ENCODE measurements at places on chromosomes 3 and 15.

- no peak for DNase-seq
These were observed 111.9 kb downstream of the RAP2B start for GRCh38 chr3:153273767-153274435.

DNA sequence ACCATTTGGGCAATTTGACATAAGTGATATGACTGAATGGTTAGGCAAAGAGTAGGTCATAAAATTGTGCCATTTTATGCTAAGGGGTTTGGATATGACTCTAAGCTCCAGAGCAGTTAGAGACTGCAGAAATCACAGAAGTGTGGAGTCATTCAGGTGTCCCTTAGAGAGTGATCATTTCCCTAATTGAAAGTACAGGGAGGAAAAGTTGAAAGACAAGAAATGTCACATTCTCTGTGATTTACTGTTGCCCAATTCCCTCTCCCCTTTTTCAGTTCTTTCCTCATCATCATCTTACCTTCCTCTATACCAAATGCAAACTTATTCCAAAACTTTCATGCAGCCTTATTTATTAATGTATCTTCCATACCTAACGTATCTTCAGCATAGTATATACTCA lies 2.7 kb upstream of the GOLGB1 start:
- no peak for DNase-seq

DNA sequence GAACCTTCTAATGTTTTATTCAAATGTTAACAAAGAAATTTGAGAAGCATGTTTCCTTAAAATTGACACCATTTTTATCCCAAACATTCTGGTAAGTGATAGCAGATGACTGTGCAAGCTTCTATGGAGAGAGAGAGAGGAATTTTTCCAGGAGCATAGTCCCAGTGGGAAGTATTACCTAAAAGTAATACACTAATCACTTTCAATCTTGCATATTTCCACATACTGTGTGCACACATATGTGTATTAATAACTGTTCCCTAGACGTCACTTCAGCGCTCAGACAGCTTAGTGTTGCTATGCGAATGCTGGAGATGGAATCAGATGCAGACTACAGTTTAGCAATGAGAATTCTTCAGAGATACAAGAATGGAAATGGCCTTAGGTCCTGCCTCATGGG lies 424.3 kb upstream of the TPRG1 start:
- no peak for DNase-seq

DNA sequence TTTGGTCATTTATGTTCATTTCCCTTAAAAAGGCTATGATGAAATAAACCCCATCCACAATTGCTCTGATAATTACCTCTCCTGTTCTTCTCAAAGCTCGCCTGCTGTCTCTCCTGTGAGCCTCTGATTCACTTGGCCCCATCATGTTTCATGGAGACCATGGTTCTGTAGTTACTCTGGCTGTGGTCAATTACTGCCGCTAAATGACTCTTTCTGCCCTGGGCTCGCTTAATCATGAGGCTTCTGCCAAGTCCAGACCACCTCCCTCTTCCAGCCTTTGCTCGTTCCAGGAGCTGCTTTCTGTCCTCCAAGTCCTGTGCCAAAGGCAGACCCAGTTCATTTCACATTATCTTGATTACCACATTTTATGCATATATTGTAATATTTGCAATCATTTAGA lies 91.9 kb downstream of the THSD4 start:
- DNase-seq, result no peak

DNA sequence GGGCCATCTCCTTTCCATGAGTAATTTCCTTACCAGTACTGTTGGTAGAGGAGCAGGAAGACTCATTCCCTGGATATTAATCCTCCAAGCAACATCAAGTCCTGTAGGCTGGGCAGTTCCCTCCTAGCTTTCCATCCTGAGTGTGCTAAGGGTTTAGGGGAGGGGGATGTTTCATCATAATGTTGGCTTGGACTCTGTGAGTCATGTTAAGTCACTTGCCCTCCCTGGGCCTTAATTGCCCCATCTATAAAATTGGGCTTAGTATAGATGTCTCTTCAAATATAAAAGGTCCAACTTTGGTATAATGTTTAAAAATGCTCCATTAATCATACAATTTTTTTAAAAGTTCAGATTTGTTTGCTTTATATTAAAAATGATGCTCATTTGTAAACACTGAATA lies 52.7 kb downstream of the TLE3 start:
- no peak for DNase-seq

DNA sequence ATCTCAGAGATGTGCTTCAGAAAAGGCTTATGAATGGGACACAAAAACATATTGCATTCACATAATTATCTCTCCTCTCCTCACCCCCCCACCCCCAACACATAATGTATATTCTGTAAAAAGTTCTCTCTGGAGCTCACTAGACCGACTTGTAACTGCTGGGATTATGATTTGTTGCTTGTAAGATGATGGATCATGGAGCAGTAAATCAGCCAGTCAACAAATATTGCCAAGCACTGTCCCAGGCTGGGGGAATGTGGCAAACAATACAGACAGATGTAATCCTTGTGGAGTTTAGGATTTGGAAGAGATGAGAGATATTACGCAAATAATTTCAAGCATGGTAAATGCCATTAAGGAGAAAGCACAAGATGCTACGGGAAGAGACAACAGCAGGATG lies 114.8 kb downstream of the PEX5L start:
- DNase-seq, result no peak

DNA sequence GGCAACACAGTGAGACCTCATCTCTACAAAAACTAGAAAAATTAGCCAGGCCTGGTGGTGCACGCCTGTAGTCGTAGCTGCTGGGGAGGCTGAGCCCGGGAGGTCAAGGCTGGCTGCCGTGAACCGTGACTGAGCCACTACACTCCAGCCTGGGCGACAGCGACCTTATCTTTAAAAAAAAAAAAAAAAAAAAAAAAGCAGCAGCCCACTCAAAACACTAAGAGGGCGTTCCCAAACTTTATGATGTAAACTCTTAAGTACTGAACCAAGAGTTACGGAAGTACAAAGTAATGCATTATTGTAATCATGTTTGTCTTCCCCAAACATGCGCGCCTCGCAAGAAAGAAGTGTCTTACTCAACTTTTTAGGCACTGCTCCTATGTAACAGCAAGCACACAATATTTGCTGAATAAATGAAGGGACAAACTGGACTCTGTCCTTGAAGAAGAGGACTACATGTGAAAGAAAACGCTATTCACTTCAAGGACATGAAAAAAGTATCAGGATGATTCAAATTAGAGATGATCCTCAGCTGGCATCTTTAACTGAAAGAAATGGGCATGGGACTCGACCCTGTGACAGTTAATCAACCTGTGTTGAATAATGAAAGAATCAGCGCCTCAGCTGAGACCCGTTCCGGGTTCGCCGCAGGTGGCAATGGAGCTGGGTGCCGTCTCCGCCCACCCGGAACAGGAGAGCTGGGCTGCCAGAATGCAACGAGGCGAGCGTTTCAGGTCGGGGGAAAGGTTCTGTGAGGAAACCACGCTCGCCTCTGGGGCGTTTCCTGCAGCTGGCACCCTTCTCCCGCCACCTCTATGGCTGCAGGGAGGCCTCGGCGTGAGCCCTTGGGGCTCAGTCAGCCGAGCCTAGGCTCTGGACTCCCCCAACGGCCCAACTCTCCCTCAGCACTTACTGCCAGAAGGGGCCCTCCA lies 718 bp downstream of the SPG11 start:
- peak; percentile 67 for DNase-seq

- DNase-seq, result no peak
These were observed 653.6 kb downstream of the NSUN3 start for GRCh38 chr3:94716326-94717018.

- no peak for DNase-seq
These were observed 18.1 kb downstream of the RNF111 start for GRCh38 chr15:59005579-59005978.

GRCh38 chr3:22977650-22978289 lies 225.4 kb upstream of the UBE2E2 start:
- DNase-seq, result no peak

DNA sequence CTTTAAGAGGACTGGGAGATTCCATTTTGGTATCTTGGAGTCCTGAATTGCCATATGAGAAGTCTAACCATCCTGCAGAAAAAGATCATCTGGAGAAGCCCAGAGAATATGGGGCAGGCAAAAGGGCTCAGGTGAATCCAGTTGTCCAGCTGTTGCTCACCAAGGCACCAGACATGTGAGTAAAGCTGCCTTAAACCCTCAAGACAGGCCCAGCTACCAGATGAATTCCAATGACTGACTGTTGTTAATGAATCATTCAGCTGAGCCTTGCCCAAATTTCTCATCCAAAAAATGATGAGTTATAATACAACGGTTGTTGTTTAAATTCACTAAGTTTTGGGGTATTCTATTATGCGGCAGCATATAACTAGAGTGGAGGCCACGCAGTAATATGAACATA lies 22.0 kb upstream of the NANOGP8 start:
- DNase-seq, result no peak

DNA sequence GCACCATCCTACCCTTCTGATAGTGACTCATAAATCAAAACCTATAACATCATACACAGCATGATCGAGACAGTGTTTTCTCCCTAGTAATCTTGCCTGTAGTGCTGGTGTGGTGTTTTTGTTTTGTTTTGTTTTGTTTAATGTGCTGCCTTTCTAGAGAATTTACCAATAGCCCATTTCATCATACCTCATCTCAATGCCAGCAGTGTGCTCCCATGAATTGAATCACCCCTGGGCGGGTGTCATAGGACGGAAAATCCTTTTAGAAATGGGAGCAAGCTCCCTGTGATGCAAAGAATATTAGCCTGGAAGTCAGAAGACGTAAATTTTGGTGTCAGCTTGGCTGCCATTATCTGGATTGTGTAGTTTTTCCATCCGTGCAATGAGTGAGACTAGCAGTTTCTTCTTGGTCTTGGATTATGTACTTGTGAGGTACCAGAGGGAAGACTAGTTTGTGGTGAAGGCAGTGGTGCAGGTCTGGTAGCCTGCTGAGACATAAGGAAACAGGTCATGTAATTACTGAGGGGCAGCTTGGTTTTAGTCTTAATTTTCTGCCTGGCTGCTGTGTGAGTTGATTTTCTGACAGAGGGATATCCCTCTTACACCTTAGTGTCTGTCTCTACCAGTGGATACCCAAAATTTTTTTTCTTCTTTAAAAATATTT lies 29.9 kb downstream of the IGSF10 start:
- no peak for DNase-seq

- no peak for DNase-seq
These were observed 616.4 kb upstream of the CBLB start for GRCh38 chr3:106485217-106485616.

- no peak for DNase-seq
These were observed at the start of gene C3orf70 for GRCh38 chr3:185152410-185153170. TSS of gene C3orf70 (minus strand) at chr3:185153060. CDS start at chr3:185152823, 237 bp downstream.

DNA sequence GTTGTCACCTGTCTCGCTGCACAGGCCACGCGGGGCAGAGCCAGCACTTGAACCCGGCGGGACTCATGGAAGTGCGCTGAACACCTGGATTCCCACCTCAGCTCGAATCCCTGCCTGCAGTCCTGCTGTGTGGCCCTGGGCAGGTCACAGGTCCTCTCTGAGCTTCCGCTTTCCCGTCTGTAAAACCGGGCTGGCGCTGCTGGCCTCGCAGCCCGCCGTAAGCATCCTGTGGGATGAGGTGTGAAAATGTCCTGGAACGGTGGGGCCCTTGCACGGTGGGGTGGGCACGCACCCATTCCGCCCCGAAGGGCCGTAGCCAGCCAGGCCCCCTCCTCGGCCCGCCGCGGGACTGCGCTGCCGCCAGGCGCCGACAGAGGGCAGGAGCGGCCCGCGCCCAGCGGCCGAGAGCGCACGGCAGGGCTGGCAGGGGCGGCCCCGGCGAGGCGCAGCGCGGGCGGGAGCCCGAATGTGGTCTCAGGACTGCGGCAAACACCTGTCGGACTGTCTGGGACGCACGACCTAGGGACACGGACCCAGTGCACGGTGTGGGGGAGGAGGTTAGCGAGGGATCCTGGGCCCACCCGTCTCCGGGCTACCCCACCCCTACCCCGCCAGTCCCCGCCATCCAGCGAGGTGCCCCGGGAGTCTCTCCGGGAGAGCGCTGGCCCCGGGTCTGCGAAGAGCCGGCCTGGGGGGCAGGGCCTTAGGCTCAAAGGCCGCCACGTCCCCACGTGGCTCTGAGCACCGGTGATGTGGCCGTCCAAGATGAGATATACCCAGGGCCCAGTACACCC lies 40.4 kb downstream of the DNAJB8 start:
- peak; percentile 28 for DNase-seq

- DNase-seq, result no peak
These were observed 52.8 kb upstream of the DGKG start for GRCh38 chr3:186414735-186415419.

- DNase-seq, result no peak
These were observed 14.2 kb upstream of the CLEC3B start for GRCh38 chr3:45011756-45012508.

GRCh38 chr3:186845756-186846155 lies 3.2 kb downstream of the ADIPOQ start:
- DNase-seq, result no peak

GRCh38 chr3:110474397-110474796 lies 597.2 kb upstream of the NECTIN3 start:
- no peak for DNase-seq

DNA sequence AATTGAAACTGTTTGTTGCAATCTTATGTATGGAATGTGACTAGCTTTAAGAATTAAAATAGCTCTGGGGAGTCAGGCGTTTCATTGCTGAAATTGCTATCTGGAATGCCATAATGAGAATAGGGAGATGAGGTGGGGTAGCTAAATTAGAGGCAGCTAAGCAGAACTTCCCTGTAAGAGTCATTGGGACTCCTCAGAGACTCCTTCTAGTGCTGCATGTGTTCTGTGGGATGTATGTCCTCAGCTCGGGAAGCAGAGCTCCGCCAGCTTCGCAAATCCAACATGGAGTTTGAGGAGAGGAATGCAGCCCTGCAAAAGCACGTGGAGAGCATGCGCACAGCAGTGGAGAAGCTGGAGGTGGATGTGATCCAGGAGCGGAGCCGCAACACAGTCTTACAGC lies 57.4 kb downstream of the HMG20A start:
- DNase-seq, result no peak

GRCh38 chr3:68206524-68207117 lies 552.2 kb upstream of the SUCLG2 start:
- no peak for DNase-seq

GRCh38 chr3:191170097-191170496 lies 28.9 kb upstream of the OSTN start:
- no peak for DNase-seq

GRCh38 chr3:16079519-16079918 lies 95.0 kb upstream of the GALNT15 start:
- no peak for DNase-seq

DNA sequence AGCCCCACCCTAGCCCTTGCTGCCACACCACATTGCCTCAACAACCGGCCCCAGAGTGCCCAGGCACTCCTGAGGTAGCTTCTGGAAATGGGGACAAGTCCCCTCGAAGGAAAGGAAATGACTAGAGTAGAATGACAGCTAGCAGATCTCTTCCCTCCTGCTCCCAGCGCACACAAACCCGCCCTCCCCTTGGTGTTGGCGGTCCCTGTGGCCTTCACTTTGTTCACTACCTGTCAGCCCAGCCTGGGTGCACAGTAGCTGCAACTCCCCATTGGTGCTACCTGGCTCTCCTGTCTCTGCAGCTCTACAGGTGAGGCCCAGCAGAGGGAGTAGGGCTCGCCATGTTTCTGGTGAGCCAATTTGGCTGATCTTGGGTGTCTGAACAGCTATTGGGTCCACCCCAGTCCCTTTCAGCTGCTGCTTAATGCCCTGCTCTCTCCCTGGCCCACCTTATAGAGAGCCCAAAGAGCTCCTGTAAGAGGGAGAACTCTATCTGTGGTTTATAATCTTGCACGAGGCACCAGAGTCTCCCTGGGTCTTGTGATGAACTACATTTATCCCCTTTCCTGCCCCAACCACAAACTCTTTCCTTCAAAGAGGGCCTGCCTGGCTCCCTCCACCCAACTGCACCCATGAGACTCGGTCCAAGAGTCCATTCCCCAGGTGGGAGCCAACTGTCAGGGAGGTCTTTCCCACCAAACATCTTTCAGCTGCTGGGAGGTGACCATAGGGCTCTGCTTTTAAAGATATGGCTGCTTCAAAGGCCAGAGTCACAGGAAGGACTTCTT lies 39.1 kb downstream of the MESD start:
- no peak for DNase-seq

Data from T-helper 2 cell (primary cell).